ENCODE measurements at places on chromosomes 12 and 14.

DNA sequence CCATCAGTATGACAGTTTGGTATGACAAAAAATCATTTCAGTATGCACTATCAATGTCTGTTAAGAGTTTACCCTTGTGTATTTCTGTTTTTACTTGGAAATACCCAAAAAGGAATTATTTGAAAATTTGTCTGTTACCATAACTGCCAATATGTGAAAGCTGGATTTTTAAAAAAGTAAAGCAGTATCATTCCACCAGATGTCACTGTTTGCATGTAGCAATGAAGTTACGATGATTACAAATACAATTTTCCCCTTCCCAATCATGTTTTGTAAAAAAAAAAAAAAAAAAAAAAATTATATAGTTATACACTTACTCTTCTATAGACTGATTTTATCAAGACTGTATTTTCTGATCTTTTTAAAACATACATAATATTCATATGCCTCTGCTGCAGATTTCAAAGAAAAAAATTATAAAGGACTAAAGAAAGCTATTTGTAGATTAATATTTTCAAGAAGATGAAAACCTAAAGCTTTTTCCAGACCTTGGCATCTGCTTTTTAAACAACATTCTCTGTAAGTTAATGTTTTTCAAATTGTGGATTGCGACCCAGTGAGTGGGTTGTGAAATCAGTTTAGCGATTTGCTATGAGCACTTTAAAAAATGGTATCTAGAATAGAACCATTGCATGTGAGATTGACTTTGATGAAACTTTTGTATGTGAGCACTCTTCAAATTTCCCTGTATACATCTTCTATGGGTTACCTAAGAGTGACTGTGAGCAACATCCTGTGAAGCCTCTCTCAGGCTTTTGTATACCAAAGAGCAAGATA, 114.2 kb downstream of the TTC6 start:
- DNase-seq, result peak; percentile 28

DNA sequence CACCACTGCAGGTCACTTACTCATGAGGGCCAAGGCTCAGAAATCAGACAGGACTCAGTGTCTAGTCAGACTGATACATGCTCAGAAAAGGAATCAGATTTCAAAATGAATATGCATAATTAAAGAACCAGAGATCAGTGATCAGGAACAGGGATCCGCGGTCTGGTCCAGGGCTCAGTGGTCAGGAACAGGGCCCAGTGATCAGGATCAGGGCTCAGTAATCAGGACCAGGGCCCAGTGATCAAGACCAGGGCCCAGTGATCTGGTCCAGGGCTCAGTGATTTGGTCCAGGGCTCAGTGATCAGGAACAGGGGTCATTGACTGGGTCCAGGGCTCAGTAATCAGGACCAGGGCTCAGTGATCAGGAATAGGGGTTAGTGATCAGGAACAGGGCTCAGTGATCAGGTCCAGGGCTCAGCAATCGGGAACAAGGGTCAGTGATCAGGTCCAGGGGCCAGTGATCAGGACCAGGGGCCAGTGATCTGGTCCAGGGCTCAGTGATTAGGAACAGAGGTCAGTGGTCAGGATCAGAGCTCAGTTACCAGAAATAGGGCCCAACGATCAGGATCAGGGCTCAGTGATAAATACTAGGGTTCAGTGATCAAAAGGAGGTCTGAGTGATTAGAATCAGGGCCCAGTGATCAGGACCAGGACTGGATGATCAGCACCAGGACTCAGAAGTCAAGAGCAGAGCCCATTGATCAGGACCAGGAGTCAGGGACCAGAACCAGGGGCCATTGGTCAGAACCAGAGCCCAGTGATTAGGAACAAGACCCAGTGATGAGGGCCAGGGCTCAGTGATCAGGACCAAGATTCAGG, 175.3 kb downstream of the TMEM121 start:
- DNase-seq, result no peak

GRCh38 chr12:67271976-67272375, 2.8 kb downstream of the CAND1 start:
- DNase-seq, result peak; percentile 46

DNA sequence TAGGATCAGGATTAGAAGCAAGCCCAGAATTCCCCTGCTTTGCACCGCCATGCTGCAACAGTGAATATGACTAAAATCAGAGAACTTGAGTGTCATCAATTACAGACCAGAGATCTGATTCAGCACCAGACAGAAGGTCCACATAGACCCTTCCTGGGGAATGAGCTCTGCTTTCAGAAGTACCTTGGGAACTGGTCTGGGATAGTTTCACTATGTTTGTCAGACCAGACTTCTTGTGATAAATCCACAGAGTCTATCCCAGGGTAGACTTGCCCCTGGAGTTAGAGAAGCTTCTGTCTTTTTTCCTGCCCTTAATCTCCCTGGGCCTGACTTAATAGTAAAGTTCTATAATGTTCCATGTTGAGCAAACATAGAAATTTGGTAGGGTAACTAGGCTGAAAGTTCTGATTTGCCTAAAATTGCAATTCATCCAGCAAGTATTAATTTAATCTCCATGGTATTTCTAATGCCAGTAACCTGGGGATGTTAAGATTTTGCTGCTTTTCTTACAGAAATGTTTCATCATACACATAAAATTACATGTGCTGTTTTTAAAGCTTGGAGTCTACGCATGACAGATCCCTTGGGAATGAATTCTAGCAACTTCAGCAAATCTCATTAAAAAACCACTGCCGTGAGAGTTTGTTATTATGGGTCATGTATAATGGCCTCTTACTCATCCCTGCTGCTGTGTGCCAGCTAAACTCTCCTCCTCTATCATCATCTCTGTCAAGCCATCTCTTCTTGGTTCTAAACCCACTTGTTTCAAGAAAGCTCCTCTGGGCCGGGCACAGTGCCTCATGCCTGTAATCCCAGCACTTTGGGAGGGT, 61.3 kb upstream of the METAP2 start:
- peak; percentile 97 for DNase-seq

GRCh38 chr12:18343708-18344107, 82.4 kb downstream of the PIK3C2G start:
- no peak for DNase-seq

DNA sequence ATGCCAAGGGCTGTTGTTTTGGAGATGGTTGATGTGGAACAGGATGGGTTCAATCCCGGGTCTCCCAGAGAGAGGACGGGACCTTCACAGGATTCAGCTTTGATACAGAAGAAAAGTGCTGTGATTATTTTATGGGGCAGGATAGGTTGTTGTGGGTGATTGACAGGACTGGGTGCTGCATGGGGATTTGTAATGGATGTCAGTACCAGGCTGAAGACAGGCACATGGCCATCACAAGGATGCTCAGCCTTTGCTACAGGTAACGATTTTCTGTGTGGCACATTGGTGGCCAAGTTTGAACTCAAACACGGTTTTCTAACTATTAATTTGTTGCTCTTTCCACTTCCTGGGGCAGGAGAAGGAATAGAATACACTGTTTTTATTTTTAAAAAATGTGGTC, 4.5 kb upstream of the GUCY2C start:
- DNase-seq, result no peak

DNA sequence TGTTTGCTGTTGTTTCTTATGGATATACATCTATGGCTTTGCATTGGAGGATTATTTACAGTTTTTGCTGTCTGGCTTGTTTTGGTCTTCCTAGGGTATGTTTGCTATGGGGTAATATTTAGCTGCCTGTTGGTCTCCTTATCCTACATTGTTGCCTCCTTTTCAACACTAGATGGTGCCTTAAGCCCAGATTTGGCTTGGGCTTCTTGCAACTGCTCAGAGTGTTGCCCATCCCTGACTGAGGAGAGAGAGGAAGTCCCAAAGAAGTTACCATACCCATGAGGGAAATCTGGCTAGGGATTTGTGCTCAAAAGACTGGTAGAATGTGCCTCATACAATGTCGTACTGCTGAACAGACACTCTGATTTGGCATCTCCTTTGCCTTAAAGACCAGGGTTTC, 94.6 kb upstream of the MUCL1 start:
- DNase-seq, result peak; percentile 36

- DNase-seq, result no peak
Measured at GRCh38 chr14:91067186-91067585, 6.7 kb upstream of the RPS6KA5 start.

DNA sequence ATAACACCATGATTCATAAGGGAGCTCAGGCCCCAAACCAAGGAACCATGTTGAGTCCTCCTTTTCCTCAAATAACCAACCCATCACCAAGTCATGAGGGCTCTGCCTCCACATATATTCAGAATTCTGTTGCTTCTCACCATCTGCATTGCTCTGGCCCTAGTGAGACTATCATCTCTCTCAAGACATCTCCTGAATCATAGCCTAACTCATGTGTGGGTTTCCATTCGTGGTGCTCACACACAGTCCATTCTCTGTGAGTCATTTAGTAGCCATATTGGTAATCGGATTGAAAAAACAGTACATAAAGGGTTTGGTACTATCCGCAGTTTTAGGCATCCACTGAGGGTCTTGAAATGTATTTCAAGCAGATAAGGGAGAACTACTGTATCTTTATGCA, 5.1 kb upstream of the SLC38A2 start:
- peak; percentile 73 for DNase-seq
